ENCODE measurements at places on chromosomes 5 and 9. TPM values are rescaled to one million over a fixed set of nuclear protein-coding genes. Genes with fewer than 3 reads are reported as not detected.

- DNase-seq: no peak
These were observed 15.9 kb downstream of the EBF1 start for GRCh38 chr5:159083548-159084452.

- no peak for DNase-seq
These were observed 50.9 kb downstream of the GOLPH3 start for GRCh38 chr5:32123058-32123805.

- no peak for DNase-seq
These were observed 14.0 kb downstream of the AQP7 start for GRCh38 chr9:33388110-33388994.

- no peak for DNase-seq
These were observed 5.0 kb downstream of the UBAC1 start for GRCh38 chr9:135955934-135956801.

DNA sequence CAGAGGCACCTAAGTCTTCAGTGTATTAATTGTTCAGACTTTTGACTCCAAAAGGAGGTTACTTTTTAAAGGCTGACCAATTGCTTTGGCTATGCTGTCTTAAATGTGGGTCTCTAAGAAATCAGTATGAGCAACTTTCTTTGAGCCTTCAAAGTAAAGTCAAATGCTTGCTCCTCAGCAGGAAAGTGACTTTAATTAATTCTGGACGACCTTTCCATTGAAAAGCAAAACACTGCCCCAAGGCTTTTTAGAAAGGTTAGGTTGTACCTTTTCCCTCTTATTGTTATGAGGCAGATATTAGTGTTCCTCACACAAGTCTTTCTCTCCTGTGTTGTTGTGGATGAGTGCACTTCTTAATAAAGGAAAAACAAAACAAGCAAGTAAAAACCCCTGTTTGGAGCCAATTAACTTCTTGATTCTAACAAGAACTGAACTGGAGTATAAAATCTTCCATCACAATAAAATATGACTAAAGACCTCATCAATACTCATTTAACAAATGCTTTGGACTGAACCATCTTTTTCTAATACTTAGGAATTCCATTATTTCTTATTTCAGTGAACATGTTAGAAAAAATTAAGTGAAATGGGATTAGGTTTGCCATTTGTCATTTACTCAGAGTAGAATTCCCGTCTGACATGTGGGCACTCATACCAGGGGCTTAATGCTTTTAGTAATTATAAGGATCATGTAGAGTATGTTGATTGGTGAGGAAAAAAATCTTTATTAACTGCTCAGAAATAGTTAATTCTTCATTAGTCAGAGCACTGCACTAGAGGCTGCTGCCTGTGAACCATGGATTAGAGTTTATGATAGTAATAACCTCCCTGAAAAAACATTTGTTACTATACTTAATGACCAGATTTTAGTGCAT, 159.1 kb upstream of the ZNF608 start:
- no peak for DNase-seq

GRCh38 chr5:115684513-115685037, 58.7 kb upstream of the TMED7 start:
- no peak for DNase-seq

- no peak for DNase-seq
These were observed 140.4 kb upstream of the WWC1 start for GRCh38 chr5:168151041-168151440.

DNA sequence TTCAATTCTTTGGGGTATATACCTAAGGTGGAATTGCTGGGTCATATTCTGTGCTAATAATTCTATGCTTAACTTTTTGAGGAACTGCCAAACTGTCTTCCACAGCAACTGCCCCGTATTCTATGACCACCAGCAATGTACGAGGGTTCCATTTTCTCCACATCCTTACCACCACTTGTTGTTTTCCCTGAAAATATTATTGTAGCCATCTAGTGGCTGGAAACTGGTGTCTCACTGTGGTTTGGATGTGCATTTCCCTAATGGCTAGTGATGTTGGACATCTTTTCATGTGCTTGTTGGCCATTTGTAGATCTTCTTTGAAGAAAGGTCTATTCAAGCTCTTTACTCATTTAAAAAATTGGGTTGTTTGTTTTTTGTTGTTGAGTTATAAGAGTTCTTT, 30.7 kb downstream of the MSX2 start:
- DNase-seq: no peak

GRCh38 chr5:115801984-115802383, 14.5 kb downstream of the CDO1 start:
- DNase-seq: no peak

DNA sequence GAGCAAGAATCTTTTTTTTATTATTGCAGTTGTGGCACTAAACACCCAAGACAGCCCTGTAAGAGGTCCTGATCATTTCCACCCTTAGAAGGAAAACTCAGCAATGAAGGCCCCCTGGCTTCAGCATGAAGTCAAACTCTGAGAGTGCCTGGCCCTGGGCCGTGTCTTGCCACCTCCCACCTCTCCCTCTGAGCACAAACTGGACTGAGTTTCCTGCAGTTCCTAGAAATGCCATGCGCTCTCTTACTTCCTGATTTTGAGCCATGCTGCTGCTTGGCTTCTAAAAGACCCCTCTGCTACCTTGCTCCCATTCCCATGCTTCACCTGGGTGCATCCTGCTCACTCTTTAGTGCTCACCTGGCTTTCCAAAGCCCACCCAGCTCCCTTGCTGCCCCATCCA, 140.4 kb upstream of the KLF9 start:
- DNase-seq: no peak

GRCh38 chr5:132812781-132813598, at the start of gene SOWAHA:
Gene SOWAHA, plus strand, starts transcription at chr5:132813302. Its CDS starts 320 bp downstream, at chr5:132813622.
- peak; percentile 37 for DNase-seq

GRCh38 chr5:56055287-56055686, 60.5 kb upstream of the IL6ST start:
- no peak for DNase-seq

DNA sequence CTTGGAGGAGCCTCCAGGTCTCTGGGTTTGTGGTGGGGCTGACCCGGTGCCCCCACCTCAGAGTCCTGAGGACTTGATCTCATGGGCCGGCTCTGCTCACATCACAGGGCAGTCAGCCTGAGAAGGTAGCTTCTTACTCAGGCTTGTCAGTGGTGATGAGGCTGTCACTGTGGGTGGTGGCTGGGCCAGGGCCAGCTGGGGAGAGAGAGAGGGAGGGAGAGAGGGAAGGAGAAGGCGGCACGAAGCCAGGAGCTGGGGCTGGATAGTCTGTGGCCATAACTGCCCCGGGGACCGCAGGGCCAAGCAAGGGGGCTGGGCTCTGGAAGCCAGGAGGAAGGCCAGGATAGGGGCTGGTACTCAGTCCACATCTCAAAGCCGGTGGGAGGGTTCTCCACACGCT, 6.5 kb downstream of the NTNG2 start:
- peak; percentile 64 for DNase-seq

DNA sequence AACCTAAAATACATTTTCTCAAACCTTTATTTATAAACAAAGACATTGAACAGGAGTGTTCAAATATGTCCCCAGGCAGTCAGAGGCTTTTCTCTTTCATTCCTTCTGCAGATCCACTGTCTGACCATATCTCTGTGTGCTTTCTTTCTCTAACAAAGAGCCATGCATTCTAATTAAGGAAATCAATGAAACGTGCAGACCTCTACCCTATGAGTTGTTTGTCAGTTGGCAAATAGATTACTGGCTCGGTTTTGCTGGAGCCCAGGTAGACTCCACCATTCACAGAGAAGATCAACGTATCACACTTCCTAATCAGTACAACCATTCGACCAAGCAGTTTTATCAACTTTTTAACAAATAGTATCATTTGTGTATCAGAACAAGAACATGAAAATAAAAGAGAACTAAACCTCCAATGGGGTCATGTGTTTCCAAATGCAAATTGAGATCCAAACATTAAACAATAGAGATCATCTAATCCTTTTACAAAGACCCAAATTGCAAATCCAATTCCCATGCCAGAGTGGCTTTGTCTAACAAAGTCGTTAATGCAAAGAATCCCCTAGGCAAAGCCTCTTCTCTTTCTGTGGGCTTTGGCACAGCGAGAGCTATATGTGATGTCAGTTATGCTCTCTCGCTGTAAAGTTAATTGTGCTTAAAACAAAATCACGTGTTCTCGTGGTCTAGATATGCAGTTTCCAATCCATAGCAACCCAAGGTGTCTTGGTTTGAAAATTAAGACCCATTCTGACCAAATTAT, 16.8 kb downstream of the KLF4 start:
- no peak for DNase-seq

- no peak for DNase-seq
These were observed 138.1 kb upstream of the TLE4 start for GRCh38 chr9:79433703-79434102.

GRCh38 chr9:123620239-123620638, 264.2 kb downstream of the CRB2 start:
- no peak for DNase-seq

DNA sequence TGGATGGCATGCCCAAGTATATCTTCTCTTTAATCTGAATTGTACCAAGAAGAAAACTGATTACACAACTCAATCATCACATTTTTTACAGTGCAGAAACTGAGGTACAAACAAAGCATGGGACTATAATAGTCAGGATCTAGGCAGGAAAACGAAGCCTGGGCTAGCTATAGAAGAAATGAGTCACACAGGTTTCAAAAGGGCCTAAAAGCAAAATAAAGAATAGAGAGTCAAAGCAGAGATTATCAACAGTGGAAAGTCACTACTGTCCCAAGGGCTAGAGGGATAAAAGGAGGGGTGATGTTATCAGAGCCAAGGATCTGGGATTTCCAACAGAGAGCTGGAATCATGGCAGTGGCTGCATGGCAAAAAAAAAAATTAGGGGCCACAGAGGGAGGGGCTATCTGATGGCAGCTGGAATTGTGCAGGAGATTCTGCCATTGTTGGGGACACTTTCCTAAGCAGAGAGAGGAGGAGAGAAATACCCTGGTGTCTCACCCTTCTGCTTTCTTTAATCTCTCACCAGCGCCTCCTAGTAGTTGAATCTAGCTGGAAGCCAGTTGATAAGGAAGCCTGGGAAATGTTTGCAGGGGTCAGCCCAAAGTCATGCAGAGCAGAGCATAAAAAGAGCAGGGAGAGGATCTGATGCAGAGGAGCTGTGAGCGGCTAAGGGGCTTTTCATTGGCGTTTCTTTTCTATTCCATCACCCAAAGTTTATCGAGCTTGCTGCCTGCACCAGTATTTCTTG, 343.2 kb downstream of the ACTL7B start:
- DNase-seq: peak; percentile 62

Gene FAM120A
- total RNA-seq: 39.8 TPM

Gene ANKRD18B
- 0.80 TPM for total RNA-seq

Gene SPINK7
- total RNA-seq: not detected

Gene RHOBTB3
- total RNA-seq: 477 TPM

Gene LHX3
- total RNA-seq: not detected

Gene TIGD6
- 3.5 TPM for total RNA-seq

Gene PCA3
- total RNA-seq: not detected

Gene PRDM9
- total RNA-seq: not detected

Gene HK3
- not detected for total RNA-seq

Data from cardiac muscle cell (in vitro differentiated cells and primary cell).